Mucosa of gallbladder (tissue), 1 donor: ENCODE measurements at places on chromosomes 1 and 21.

DNA sequence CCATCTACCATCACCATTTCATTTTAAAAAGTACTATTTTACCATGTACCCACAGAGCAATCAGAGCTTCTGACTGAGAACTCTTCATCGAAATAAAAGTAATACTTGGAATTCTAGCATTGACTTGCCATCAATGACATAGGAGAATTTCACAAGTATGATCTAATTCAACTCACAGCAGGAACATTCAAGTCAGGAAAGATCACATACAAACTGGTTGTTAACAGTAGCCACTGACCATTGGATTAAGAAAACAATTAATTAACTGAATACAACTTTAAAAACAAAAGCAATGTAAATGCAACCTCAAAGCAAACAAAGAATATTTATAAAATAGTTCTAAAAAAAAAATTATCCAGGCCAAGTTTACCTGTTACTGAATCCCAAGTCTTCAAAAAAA, 18.8 kb downstream of the RNF115 start:
- DNase-seq = no peak

- DNase-seq = no peak
These were observed 108.4 kb downstream of the CAPN8 start for GRCh38 chr1:223557130-223557475.

- DNase-seq = no peak
These were observed 15.5 kb upstream of the FAM131C start for GRCh38 chr1:16088996-16089395.

DNA sequence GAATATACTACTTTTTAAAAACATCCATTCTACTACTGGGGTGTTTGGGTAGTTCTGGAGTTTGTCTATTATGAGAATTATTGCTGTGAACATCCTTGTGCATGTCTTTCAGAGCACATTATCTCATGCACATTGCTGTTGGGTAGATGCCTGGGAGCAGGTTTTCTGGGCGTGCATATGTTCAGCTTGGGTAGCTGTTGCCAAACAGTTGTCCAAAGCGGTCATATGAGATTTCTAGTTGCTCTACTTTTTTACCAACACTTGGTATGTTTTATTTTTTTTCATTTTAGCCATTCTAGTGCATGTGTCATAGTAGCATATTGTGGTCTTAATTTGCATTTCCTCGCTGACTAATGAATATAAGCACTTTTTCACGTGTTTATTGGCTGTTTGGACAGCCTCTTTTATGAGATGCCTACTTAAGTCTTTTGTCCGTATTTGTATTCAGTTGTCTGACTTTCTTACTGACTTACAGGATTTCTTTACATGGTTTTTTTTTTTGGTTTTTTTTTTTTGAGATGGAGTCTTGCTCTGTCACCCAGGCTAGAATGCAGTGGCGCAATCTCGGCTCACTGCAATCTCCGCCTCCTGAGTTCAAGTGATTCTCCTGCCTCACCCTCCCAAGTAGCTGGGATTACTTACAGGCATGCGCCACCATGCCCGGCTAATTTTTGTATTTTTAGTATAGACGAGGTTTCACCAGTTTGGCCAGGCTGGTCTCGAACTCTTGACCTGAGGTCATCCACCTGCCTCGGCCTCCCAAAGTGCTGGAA, 18.1 kb downstream of the ZDHHC18 start:
- DNase-seq = no peak

GRCh38 chr1:174135211-174135610, 24.1 kb upstream of the RABGAP1L start:
- DNase-seq = no peak

- no peak for DNase-seq
These were observed 100.6 kb upstream of the ACTL8 start for GRCh38 chr1:17654519-17654918.

DNA sequence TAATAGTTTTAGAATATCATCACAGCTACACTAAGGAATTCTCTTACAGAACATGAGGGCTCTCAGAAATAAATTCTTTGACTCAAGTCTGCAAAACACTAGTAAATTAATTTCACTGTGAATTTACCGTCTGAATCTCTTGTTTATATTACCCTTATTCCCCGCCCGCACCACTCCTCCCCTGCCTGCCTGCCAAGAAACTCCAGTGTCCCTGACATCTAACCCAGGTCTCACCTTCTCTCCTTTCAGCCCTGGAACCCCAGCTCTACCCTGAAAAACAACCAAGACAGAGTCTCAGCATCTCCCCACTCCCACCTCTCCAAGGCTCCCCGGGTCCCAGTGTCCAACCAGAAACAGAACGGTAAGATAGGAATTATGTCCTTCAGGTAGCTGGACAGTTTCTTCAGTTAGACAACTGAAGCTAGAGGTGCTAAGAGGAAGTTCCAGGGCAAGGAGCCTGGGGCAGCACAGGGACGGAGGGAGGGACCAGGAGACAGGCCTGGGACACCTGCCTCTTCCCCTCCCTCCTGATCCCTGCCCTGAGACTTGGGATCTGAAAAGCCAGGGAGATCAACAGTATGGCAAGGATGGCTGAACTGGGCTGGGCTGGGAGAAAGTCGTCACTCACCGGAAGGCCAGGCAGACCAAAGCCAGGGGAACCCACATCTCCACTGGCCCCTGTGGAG, 15.4 kb downstream of the COL16A1 start:
- DNase-seq = no peak

GRCh38 chr1:179929955-179930798, 24.4 kb upstream of the CEP350 start:
- no peak for DNase-seq

- no peak for DNase-seq
These were observed 200.5 kb downstream of the BACH1 start for GRCh38 chr21:29499229-29499628.

DNA sequence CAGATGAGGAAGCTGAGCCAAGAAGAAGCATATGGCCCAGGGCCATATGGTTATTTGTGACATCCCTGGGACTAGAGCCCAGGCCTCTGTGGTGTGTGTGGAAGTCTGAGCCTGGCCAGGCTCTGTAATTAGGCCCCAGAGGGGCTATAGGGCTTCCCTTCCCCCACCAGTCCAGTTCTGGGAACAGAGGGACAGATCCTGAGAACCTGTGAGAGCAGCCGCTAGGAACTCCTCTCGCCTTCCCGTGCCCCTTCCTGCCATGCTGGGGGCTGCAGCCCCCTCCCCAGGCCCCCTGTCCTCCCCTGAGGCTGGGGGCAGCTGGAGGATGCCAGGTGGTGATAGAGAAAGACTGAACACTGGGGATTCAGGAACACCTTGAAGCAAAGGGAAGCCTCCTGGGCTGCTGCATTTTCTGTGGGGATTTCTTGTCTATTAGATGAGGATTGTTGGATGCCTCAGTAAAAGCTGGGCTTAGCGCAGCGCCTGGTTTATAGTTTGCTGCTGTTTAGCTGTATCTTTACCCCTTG, 33.3 kb downstream of the COQ8A start:
- no peak for DNase-seq

GRCh38 chr1:41340655-41341364, 20.4 kb upstream of the FOXO6 start:
- no peak for DNase-seq

- peak; percentile 58 for DNase-seq
These were observed 53.6 kb upstream of the NEXN start for GRCh38 chr1:77834771-77835334.

- no peak for DNase-seq
These were observed 20.0 kb downstream of the TMEM81 start for GRCh38 chr1:205064301-205064700.

GRCh38 chr1:171204296-171204695, 19.2 kb downstream of the FMO2 start:
- DNase-seq = no peak

DNA sequence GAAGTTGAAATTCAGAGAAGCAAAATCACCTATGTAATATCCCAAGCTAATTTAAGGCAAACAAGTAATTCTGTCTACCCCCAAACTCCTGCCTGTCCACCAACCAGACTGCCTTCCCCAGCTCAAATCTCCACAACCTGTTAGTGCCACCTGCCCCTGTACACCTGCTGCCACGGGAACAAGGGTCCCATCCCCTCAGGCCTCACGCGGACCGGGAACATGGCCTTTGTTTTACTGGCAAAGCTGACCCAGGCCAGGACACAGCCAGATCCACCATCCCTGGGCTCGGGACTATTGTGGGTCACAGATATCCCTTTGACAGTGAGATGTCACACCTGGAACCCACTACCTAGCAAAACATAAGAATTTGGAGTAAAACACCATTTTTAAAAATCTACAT, 139.3 kb upstream of the SGIP1 start:
- DNase-seq = no peak
